Amygdala (tissue), 56 donors: ENCODE measurements at places on chromosomes 1 and 21.

GRCh38 chr1:52825868-52826267 lies 16.7 kb upstream of the ZYG11A start:
- DNase-seq: no peak

DNA sequence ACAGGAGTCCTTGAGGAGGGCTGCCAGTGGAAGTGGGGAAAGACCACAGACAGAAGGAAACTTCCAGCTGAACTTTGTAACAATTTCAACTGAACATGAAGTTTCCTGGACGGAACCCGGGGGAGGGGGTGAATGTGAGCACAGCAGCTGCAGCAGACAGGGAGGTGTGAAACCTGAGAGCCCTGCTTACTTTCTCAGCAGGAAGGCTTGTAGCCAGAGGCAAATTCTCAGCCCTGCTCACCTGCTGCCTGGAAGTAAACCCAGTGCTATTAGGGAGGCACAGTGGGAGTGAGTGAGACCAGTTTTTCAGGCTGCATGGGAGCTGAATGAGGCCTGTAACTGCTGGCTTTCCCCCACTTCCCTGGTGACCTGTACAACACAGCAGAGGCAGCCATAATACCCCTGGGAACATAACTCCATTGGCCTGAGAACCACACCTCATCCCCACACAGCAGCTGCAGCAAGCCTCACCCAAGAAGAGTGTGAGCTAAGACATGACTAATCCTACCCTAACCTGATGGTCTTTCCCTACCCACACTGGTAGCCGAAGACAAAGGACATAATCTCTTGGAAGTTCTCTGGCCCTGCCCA lies 9.6 kb upstream of the SPRR2F start:
- DNase-seq: no peak

DNA sequence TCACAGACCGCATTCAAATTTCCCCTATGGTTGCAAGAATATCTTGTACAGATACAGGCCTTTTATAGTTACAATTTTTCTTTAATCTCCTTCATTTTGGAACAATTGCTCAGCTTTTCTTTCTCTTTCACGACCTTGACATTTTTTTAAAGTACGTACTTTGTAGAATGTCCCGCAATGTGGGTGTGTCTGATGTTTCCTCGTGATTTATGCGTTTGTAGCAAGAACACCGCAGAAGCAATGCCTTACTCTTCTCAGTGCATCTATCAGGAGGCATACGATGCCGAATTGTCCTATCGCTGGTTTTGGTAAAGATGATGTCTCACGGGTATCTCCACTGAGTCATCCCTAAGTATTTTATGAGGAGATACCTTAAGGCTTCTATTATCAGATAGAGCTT lies 76.9 kb upstream of the RALGPS2 start:
- DNase-seq: no peak

DNA sequence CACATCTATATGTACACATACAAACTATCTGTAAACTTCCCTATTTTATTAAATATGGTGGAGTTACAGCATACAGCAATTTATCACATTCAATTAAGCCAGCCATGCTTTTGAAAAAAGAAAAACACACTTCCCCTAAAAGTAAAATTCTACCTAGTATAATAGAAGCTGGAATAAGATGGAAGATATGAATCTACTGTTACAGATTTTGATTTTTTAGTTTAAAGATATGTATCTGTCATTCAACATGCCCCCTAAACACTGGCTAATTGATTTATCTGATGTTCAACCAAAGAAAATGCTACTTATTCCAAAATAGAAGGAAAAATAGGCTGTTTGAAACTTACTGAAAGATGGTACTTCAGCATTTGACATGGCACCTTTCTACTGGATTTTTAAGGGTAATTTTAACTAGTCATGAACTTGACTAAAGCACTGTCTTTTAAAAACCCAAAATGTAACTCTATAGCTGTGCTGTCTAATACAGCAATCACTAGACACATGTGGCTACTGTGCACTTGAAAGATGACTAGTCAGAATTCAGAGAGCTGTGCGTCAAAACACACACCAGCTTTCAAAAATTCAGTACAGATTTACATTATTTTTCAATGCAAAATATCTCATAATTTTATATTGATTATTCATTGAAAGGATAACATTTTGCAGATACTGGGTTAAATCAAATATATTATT lies 25.0 kb downstream of the NRIP1 start:
- DNase-seq: no peak

GRCh38 chr1:78561856-78562255 lies 58.4 kb upstream of the IFI44L start:
- DNase-seq: no peak

DNA sequence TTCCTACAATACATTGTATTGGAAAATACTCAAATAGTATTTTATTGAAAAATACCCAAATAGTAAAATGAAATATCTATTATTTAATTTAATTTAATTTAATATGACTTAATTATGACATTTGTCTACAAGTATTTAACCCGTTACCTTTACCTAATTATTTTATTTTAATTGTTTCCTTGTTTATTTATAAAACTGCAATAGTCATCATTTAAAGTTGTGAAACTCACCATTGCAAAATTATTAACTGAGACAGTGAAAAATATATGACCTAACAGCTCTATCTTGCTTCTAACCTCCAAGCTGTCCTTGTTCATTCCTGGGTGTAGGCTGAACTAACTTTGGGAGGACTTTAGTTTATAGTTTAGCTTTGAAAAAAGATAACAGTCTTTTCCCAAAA lies 300.6 kb upstream of the POGK start:
- no peak for DNase-seq

DNA sequence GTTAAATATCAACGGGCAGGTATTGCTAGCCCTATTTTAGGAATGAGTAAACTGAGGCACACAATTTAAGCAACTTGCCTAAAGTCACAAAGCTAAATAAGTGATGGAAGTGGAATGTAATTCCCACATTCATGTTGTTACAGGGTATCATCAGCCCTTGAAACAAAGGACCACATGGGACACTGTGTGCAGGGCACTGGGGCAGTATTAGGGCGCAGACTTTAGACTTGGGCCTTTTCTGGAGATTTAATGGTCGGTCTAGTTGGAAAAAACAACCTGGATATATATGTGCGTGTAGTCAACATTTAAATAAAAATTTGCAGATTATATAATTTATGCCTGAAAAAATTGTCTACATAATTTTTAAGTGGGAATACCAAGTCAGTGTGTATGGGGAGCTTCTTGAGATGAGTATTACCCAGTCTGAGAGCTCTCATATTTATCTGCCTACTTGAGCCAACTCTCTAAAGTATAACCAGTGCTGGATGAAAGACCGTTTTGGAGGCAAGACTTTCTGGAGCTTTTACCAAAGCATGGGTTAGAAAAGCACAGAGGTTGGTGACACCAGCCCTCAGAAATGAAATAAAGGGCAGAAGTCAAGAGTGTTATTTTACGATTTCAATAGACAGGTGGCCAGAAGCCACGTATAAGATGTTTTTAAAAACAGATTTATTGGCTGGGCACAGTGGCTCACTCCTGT lies 1.6 kb downstream of the KDM1A start:
- DNase-seq: no peak

DNA sequence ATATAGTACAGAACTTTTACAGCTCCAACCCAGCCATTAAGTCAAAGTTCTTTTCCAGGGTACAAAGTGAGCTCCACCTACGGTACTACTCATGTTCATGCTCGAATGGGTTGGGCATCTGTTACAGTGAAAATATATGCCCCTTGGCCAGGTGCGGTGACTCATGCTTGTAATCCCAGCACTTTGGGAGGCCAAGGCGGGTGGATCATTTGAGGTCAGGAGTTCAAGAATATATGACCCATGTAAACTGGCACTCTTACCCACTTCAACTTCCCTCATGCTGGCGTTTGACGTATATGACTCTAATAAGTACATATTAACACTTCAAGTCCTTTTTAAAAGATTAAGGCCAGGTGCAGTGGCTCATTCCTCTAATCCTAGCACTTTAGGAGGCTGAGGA lies 71.3 kb upstream of the PKN2 start:
- no peak for DNase-seq

DNA sequence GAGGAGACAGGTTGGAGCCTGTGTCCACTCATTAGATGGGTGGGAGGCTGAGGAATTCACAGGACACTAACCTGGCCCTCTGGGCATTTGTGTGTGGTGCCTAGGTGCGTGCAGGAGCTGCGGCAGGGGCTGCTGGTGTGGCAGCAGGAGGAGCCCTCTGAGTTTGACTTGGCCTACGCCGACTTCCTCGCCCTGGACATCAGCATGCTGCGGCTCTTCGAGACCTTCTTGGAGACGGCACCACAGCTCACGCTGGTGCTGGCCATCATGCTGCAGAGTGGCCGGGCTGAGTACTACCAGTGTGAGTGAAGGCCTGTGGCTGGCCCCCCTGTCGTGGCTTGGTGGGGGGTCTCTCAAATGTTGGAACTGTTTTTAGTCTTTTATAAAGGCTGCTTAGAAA lies 3.6 kb downstream of the XKR8 start:
- DNase-seq: no peak
